Breast epithelium (tissue), 4 donors: ENCODE measurements at places on chromosomes 16 and 17. TPM values are rescaled to one million over a fixed set of nuclear protein-coding genes. Genes with fewer than 3 reads are reported as not detected.

The PYDC1 gene
- not detected for total RNA-seq

The TOM1L1 gene
- 47.2 TPM for total RNA-seq

The ADAD2 gene
- 0.96 TPM for total RNA-seq

The WNT3 gene
- total RNA-seq = 2.9 TPM

The SLC5A11 gene
- 1.8 TPM for total RNA-seq

The CSH1 gene
- not detected for total RNA-seq

The KRT24 gene
- total RNA-seq = not detected

The LDHD gene
- total RNA-seq = 17.6 TPM

The LRRC37A gene
- total RNA-seq = 4.3 TPM

The SLC16A11 gene
- not detected for total RNA-seq

The NPIPB13 gene
- total RNA-seq = 14.0 TPM

The HBA1 gene
- total RNA-seq = 10.4 TPM

The HSF5 gene
- total RNA-seq = 0.32 TPM

The ZNF469 gene
- 1.5 TPM for total RNA-seq

The MYH2 gene
- not detected for total RNA-seq

The C17orf67 gene
- total RNA-seq = 2.0 TPM

The TAT gene
- 5.1 TPM for total RNA-seq

The CPHXL2 gene
- not detected for total RNA-seq

The ZNF23 gene
- total RNA-seq = 9.8 TPM

The KRTAP4-6 gene
- total RNA-seq = not detected

The PABPN1L gene
- not detected for total RNA-seq

The IGSF6 gene
- 0.33 TPM for total RNA-seq

The ETV4 gene
- not detected for total RNA-seq

The TOX3 gene
- 6.9 TPM for total RNA-seq

The KRT31 gene
- not detected for total RNA-seq

The CNGB1 gene
- not detected for total RNA-seq

The C16orf96 gene
- not detected for total RNA-seq

The RHBDL3 gene
- 0.73 TPM for total RNA-seq

The KRTAP16-1 gene
- not detected for total RNA-seq

The AP1G1 gene
- 65.8 TPM for total RNA-seq

The MAPT gene
- 15.1 TPM for total RNA-seq

The CDRT15 gene
- total RNA-seq = not detected

The TGFB1I1 gene
- 31.8 TPM for total RNA-seq

The SLFN11 gene
- 26.9 TPM for total RNA-seq

The ABCA9 gene
- 56.7 TPM for total RNA-seq
